ENCODE measurements at places on chromosomes 1 and 21.

GRCh38 chr1:6423321-6423999 lies 1.1 kb upstream of the ESPN start:
- no peak for DNase-seq

DNA sequence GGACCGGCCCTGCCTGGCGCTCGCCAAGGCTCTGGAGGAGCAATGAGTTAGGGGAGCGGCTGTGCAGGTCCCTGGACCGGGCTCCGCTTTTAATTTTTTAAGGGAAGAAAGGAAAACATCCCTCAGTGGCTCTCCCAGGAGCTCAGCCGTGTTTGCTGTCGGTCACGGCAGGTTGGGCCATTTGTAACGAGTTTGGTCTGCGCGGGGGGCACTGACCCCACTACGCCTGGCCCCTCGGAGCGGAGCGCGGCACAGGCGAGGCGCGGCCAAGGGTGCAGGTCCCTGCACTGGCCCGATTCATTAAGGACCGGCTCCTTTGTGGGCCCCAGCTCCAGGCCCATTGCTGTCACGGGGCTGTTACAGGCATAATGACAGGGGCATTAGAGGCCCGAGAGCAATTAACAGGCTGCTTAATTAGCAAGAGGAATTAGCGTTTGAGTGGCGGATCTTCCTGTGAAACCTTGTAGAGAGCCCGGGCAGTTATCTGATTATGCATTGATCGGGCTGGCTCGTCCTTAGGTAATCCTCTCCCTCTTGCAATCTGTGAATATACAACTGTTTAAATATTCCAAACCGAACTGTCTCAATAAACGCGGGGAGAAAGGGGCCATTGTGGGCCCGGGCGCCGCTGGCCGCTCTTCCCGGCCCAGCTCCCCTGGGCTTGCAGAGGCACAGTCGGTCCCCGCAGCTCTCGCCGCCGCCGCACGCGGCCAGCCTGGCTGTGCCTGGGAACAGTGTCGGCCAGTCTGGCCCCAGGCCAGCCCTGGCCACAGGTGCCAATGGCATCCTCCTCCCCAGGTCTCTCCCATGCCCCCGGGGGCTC lies 56.8 kb downstream of the PRDM16 start:
- DNase-seq: no peak

DNA sequence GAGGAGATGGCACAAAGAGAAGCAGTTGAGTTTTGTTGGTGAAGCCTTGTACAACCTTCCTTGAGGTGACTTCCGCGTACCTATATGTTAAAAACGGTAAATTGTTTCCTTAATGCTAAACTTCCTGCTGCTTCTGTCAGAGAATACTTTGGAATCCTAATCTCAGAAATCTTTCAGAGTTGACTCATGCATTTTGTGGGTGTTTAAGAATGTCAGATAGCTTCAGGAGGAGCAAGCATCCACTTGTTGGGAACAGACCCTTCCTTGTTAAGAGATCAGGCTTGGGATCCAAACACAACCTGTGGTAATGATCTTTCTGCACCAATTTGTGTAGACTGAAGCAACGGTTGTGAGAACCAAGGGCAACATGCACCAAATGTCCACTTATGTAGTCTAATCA lies 29.5 kb downstream of the AK4 start:
- DNase-seq: no peak

DNA sequence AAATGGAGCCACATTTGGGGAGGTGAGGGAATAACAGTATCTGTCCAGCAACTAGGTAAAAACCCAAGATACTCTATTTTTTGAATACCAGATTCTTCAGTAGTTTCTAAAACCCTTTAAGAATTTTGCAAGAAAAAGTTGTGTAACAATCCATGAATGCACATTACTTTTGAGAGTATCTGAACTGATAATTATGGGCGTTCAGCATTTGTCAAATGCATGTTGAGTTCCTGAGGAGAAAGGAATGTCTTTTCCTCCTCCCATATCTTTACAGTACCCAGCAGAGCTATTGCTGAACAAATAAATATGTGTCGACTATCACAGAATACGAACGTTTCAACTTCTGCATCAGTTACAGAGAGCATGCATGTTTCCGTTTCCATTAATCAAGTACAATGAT lies 104.5 kb downstream of the PCNX2 start:
- no peak for DNase-seq

GRCh38 chr1:21621761-21622436 lies 47.3 kb downstream of the RAP1GAP start:
- DNase-seq: no peak

DNA sequence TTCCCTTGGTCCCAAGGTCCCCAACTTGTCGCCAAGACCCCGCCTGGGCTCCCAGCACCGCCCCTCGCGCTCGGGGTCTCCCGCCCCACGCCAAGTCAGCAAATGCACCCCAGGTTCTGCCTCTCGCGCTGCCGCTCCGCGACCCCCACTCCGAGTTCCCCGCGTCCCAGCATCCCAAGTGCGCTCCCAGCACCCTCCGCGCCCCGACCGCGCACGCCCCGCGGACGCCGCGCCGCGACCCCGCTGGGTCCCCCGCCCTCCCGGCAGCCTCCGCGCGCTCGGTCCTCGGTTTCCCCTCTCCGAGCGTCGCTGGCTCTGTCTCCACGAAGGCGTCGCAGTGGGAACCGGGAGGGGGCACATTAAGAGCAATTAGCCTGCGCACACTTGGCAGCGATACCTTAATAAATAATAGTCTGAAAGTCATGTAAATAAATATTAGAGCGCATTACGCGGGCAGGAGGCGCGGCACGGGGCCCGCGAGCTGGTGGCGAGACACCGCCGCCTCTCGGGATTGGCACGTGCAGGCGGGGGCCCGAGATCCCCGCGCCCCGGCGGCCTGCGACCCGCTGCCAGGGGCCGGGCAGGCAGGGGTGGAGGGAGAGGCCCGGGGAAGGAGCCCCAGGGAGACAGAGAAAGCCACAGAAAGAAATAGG lies 75.9 kb downstream of the VWA5B1 start:
- DNase-seq: no peak

GRCh38 chr1:93699503-93700168 lies 18.0 kb upstream of the BCAR3 start:
- DNase-seq: no peak

DNA sequence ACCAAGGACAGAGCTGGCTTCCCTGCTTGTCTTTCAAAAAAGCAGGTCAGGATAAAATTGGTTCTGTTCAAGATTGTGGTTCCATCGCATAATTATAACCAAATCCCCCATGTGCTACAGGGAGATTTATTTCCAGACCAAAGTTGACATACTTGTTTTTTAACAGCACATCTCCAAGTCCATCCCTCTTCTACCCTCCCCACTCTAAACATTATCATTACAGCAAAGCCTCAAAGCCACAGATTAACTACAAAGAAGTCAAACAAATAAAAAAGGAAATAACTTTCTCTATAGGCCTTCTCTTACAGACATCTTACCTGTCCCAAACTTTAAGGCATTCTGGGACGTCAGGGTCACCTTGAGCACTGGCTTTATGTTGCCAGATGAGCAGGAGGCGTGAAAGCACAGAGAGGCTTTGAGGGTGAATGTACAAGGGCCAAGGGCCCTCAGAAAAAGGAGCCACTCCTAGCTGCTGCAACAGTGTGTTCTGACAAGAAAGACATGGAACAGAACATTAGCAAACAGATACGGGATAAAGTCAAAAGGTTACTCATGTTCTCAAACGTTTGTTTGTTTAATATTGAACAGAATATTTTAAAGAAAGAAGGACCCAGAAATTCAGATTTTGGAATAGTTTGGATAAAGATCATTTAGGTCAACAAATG lies 31.2 kb downstream of the UBR4 start:
- DNase-seq: no peak

DNA sequence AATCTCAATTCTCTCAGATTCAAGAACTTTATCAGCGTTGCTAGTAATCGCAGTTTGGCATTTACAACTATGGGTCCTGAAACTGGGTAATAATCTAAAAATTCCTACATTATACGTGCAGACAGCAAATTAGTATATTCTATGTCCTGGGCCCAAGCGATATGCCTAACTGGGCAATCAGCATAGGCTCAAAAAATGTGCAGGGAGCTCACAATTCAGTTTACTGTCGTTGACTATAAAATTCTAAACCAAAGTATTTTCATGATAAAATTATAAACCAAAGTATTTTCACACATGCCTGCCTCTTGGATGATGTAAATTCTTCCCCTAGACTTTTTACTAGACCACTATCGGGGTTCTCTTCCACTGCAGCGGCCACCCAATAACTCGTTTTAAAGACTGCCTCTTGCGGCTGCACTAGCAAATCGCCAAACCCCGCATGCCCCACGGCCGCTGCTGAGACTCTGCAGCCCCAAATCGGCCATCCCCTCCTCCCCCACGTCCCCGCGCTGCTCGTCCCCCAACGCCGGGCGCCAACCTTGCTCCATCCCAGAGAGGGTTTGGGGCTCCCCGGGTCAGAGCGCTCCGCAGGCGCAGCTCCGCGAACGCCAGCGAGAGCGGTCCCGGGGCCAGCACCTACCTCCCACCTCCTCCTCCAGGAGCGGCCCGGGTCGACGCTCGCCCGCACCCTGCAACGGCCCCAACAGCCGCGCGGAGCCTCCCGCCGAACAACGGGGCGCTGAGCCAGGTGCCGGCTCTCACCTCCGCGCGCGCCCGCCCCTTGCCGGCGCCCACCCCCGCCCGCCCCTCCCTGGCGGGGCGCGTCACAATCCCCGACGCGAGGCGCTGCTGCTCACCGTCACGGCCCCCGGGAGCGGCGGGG lies 506 bp downstream of the SSX2IP start:
- peak; percentile 25 for DNase-seq

DNA sequence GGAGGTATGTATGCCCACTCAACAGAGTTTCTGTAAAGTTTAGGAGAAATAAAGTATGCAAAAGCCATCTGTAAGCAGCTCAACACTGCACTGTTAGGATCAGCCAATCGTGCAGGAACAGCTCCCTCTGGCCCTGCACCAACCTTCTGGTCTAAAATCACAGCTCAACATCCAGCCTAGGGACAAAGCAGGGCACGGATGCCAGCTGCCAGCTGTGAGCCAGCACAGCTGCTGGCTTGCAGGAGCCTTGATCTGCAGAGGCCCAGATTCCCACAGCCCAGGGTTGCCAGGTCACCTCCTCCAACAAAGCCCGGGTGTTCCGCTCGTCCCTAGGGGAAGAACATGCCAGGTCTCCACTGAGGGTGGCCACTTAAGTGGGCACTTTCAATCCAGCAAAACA lies 8.6 kb downstream of the ACOT7 start:
- no peak for DNase-seq

DNA sequence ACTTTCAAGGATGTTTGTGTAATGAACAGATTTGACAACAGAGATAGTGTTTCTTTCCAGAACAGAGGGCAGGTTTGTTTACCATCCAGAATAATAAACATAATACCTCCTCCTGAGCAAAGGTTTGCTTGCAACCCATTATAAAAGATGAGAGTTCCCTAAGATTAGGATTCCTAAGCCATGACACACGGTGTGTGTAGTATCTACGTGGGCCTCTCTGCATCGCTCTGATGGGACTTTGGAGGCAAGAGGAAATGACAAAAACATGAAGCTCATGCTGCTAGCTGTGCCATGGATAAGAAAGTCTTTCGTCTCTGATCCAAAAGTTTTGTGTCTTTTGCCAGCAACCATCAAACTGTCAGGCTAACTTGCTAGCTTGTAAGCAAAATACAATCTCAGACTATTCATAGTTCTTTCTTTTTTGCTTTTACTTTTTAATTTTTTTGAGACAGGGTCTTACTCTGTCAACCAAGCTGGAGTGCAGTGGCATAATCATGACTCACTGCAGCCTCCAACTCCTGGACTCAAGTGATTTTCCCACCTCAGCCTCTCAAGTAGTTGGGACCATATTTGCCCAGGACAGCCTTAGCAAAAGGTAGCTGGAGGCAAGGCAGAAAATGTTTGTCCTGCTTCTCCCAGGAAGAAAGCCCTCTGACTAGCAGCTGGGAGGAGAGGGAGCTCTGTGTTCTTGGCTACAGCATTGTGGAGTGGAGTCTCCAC lies 81.1 kb downstream of the LHX4 start:
- no peak for DNase-seq

DNA sequence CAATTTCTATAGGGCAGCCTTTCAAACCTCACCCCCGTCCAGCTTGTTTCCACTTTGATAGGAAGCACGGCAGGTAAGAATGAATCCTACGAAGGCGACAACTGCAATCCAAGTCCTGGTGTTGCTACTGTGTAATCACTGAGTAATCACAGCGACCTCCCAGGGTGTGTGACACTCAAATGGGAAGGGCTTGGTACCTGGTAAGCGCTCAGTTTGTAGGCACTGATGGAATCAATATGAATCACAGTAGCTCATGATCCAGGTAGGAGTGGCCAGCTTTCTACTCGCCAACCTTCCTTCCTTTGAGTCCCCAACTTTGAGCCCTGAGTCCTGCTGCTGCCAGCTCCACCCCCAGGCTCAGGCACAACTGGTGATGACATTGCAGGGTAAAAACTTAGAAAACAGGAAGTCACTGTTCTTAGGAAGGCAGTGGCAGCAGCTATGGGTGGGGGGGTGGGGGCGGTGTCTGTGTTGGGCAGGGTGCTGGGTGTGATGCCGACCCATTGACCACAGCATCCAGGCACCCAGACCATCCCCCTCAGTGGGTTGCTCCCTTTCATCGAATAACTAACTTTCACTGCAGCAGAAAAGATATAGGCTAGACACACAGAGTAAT lies 70.7 kb downstream of the CD247 start:
- DNase-seq: no peak

DNA sequence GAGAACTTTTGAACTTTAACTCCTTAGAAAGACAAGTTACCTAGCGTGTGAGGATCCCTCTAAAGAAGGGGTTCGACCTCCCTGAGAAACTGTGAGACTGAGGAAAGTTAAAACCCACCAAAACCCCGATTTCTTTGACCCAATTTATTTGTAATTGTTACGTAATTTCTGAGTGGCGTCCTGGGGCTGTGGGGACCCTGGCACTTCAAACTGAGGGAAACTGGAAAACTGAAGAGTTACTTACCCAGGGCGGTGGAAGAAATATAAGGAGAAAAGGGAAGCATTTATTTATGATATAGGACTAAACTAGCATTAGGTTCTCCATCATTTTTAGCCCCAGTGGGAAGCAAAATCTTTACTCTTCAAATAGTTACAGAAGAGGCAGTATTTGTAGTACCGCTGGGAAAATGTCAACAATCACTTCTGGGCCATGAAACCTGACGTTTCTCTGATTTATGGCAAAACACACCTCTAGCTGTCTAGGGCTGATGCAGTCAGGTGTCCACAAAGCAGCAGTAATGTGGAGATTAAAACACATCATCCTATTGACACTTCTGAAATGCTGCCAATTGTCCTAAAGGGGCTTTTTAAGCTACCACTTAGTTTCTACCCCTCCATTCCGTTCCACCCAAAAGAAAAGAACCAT lies 430 bp downstream of the S100B start:
- no peak for DNase-seq

DNA sequence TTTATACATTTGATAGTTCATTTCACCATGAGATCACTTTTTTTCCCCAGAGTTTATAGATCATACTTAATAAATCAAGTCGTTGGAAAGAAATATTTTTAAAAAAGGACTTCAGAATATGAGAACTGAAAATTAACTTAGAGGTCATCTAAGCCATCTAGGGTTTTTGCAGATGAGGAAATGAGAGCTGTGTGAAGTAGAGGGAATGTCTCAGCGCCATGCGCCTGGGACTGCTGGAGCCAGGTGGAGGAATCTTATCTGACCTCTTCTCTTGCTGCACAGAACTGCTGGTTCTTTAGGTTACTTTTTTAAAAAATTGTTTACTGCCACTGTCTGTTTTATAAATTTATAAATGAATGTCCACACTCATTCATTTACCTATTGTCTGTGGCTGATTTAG lies 11.5 kb downstream of the SH3BGR start:
- no peak for DNase-seq

Measured in omental fat pad (tissue), 4 donors.